Spinal cord (tissue), 10 donors: ENCODE measurements at places on chromosomes 2 and 18. TPM values are rescaled to one million over a fixed set of nuclear protein-coding genes. Genes with fewer than 3 reads are reported as not detected.

PROC gene
- total RNA-seq: 2.5 TPM

CABYR gene
- 9.1 TPM for total RNA-seq

EHD3 gene
- total RNA-seq: 13.3 TPM

PTPN2 gene
- total RNA-seq: 28.4 TPM

CTNNA2 gene
- 42.4 TPM for total RNA-seq

UGT1A4 gene
- not detected for total RNA-seq

SLC14A1 gene
- total RNA-seq: 2.0 TPM

DNA sequence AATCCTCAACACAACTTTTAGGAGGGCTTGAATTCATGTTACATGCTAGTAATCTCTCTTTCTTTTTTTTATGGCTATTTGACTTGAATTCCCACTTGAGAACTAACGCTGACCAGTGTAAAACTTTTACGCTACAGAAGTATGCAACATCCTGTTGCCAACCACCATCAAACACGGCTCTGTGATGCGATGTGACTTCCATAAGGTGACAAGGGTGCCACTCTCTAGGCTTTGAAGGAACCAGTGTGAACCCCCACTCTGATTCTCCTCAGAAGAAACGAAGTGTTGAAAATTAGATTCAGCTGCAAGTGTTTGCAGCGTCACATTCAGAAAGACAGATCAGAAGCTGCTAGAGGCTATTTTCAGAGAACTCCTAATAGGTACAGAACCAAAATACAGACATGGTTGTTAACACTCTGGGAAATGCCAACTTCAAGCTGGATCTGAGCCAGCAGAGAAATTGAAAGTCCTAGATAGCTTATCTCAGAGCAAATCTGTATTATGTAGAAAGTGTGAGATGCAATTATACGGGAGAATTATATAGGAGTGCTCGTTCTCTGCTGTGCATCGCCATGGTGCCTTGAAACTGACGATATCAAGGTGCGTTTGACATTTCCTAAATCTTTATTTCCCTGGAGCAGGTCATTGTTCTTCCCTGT is 271.2 kb downstream of the LPIN1 start:
- H3K27me3 ChIP-seq: no peaks in the 10 kb centered on the region
- no peaks in the 10 kb centered on the region for H3K36me3 ChIP-seq
- no peak for DNase-seq
- no peaks in the 10 kb centered on the region for H3K4me1 ChIP-seq
- no peak overlapping the region for H3K27ac ChIP-seq
- H3K4me3 ChIP-seq: no peak overlapping the region

DNA sequence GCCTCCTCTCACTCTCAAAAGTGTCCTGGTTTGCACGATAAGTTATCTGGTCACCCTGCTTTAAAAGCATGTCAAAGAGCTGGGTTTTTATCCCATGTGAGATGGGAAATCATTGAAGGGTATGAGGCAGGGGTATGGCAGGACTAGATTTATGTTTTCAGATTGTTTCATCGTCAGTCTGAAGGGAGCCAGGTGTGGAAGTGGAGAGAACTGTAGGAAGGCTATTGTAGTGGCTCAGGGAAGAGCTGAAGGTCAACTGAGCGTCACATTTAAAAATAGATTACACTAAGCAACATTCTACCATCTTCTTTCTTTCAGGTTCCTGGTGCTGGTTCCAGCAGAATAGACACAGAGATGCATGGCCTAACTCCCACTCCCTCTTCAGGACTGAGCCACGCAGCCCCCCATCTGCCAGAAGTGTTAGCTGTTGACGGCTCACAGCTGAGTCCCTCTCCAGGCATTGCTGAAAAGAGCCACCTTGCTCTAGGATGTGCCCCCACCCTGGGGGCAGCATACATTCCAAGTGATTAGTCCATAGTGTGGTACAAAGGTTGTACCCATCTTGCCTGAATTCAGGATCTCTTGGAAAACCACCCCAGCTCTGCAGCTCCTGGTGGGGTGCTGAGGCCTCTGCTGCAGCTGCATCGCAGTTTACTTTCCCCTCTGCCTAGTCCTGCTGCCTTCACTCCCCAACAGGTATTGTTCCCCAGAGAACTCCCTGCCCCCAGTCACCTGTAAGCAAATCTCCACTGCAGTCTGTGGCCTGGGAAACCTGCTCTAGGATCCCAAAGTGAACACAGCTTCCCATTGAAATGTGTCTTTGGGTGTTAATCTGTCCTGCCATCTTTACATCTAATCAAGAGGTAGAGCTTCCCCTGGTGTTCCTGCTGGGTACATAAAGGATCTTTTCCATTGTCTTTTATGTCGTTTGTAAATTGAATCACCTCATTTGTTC is 79.5 kb upstream of the KLF7 start:
- no peak for DNase-seq
- no peak overlapping the region for H3K4me3 ChIP-seq
- no peak overlapping the region for H3K27ac ChIP-seq

DNA sequence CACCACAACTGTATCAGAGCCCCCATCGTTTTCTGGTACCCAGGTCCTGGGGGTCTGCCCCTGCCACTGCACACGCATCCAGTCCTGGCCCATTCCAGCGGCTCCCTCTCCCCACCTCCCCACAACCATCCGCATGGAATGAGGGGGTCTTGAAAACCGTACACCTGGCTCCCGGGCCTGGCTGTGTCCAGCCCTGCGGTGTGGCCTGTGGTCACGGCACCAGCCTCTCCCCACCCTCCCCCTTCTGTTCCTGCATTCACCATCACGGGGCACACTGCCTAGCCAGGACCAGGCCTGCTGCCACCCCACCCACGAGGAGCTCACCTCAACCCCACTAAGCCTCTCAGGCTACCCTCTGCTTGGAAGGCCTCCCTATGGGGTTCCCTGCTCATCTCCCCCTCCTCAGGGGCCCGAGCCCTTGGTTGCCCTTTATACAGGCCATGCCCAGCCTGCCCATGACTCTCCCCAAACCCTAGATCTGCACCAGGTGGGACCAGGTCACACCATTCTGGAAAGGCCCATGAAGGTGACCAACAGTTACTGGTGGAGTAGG is 11.4 kb downstream of the GPR35 start:
- H3K4me3 ChIP-seq: no peak overlapping the region
- no peaks in the 10 kb centered on the region for H3K36me3 ChIP-seq
- no peak overlapping the region for H3K27ac ChIP-seq
- H3K4me1 ChIP-seq: no peaks in the 10 kb centered on the region

GRCh38 chr2:74554820-74555531 is 456 bp downstream of the DOK1 start:
- H3K36me3 ChIP-seq: peaks cover 14% of the 10 kb centered on the region
- H3K27ac ChIP-seq: peak overlapping the region; percentile 95
- H3K27me3 ChIP-seq: peaks cover 24% of the 10 kb centered on the region
- DNase-seq: no peak

DNA sequence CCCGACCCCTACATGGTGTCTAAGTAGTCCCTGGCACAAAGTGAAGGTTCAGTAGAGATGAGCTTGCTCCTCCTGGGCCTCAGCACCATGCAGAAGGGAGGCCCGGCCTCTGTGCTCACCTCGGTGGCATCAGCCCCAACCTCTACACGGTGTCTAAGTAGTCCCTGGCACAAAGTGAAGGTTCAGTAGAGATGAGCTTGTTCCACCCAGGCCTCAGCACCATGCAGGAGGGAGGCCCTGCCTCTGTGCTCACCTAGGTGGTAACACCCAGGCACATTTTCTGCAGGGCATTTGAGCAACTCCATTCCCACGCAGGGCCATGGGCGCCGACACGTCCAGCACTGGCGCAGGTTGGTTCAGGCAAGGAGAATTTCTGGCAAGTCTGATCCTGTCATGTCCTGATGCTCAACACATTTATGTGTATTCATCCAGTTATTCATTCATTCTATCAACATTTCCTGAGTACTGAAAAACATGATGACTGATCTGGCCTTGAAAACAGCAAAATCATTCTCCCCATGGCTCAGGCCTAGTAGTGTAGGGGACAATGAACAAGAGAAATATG is 408.2 kb upstream of the MYT1L start:
- H3K36me3 ChIP-seq: no peaks in the 10 kb centered on the region
- no peaks in the 10 kb centered on the region for H3K27me3 ChIP-seq
- H3K4me3 ChIP-seq: no peak overlapping the region
- no peak overlapping the region for H3K27ac ChIP-seq

DNA sequence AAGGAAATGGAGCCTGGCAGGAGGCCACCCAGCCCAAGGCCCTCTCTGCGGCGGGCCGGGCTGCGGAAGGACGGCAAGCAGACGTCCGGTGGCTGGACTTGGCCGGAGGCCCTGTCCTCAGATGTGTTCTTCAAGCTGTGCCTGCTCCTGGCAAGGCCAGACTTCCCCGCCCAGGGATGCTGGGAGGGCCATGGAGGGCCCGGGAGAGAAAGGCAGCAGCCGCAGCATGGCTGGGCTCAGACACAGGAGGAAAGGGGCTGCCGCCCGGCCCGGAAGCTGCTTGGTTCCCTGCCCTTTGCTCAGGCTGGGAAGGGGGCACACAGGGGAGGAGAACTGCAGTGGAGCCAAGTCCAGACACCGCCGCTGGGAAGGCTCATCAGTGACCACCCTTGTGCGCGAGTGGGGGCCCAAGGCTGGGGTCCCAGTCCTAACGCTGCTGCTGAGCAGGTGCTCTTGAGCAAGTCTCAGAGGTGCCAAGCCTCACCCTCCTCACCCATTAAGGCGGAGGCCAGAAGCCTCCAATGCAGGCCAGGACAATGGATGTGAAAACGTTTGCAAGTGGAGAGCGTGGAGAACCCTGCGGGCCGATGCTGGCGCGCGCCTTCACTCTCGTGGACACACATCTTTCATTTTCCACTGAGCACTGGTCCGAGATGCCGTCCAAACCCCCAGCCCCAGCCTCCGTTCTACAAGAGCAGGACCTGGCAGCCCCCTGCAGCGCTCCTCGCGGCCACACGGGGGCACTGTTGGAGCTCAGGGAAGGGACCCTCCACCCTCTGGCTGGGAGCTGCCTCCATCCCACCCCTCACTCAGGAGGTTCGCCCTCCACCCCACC is 7.9 kb downstream of the CROCC2 start:
- H3K27me3 ChIP-seq: peaks cover 20% of the 10 kb centered on the region
- peaks cover 53% of the 10 kb centered on the region for H3K4me1 ChIP-seq
- no peak overlapping the region for H3K4me3 ChIP-seq
- peaks cover 3% of the 10 kb centered on the region for H3K36me3 ChIP-seq
- H3K27ac ChIP-seq: peak overlapping the region; percentile 43

DNA sequence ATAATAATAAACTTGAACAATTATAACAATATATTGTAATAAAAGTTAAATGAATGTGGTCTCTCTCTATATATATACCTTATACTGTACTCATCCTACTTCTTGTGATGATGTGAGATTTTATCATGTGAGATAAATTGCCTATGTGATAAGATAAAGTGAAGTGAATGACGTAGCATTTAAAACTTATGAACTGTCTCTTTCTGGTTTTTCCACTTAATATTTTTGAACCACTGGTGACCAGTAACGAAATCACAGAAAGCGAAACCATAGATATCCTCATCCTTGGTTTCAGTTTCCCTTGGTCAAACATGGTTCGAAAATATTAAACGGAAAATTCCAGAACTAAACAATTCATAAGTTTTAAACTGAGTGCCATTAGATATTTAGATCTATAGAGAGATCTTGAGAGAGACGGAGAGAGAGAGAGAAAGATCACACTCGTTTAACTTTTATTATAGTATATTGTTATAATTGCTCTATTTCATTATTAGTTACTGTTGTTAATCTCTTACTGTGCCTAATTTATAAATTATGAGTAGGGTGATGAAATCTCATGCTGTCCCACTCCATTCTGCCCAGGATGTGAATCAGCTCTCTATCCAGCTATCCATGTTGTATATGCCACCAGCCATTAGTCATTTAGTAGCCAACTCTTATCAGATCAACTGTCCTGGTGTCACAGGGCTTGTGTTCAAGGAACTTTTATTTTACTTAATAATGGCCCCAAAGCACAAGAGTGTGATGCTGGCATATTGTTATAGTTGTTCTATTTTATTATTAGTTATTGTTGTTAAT is 156.8 kb downstream of the THADA start:
- no peak overlapping the region for H3K27ac ChIP-seq
- H3K27me3 ChIP-seq: no peaks in the 10 kb centered on the region
- DNase-seq: no peak
- H3K4me1 ChIP-seq: no peaks in the 10 kb centered on the region
- H3K4me3 ChIP-seq: no peak overlapping the region

GRCh38 chr18:58928386-58928785 is 63.7 kb downstream of the ZNF532 start:
- no peaks in the 10 kb centered on the region for H3K27me3 ChIP-seq
- H3K4me1 ChIP-seq: peaks cover 11% of the 10 kb centered on the region
- H3K4me3 ChIP-seq: no peak overlapping the region

DNA sequence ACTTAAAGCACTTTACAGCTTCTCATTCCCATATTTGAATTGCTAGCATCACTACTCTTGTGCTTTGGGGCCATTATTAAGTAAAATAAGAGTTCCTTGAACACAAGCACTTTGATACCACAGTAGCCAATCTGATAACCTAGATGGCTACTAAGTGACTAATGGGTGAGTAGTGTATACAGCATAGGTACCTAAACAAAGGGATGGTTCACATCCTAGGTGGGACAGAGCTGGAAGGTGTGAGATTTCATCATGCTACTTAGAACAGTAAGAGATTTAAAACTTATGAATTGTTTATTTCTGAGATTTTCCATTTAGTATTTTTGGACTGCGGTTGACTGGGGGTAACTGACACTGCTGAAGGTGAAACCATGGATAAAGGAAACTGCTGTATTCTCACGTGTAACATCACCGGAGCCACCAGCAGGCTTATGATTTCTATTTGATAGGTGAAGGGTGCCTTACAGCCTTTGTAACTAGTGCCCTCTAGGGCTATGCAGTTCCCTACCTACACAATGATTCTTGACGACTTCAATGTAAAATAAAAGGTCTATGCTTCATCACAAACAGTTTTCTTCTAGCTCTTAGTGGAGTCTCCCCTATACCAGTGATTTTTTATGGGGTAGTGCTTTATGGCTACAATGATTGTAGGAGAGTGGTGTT is 22.1 kb upstream of the CRIM1 start:
- no peak for DNase-seq
- no peaks in the 10 kb centered on the region for H3K4me1 ChIP-seq
- H3K27ac ChIP-seq: no peak overlapping the region
- H3K27me3 ChIP-seq: no peaks in the 10 kb centered on the region

DNA sequence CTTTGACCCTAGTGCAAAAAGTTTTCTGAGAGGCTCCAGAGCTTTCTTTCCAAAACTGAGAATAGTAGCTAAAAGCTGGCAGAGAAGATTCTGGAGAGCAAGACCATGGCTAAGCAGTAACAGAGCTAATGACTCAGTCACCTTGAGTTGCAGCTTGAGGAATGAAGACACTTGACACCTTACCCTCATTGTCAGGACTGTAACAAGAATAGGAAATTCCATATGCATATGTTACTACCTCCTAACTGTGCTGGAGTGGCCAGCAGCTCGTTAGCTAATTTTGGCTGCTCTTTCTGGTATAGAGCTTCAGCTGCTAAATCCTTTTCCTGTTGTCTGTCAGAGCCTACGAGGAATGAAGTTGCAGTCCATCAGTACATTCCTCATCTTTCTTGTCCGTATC is 68.6 kb upstream of the LHCGR start:
- H3K4me3 ChIP-seq: no peak overlapping the region
- no peak overlapping the region for H3K27ac ChIP-seq
- no peaks in the 10 kb centered on the region for H3K4me1 ChIP-seq

- no peak for DNase-seq
- H3K27me3 ChIP-seq: no peaks in the 10 kb centered on the region
- H3K27ac ChIP-seq: no peak overlapping the region
- H3K4me1 ChIP-seq: no peaks in the 10 kb centered on the region
Observed at GRCh38 chr2:36951027-36951518, 15.3 kb downstream of the STRN start.

- peaks cover 29% of the 10 kb centered on the region for H3K4me1 ChIP-seq
- peak overlapping the region; percentile 81 for H3K4me3 ChIP-seq
- peak overlapping the region; percentile 97 for H3K27ac ChIP-seq
- H3K27me3 ChIP-seq: no peaks in the 10 kb centered on the region
- peak; percentile 84 for DNase-seq
Observed at GRCh38 chr2:65435625-65436168, 3.3 kb upstream of the SPRED2 start.
